ENCODE measurements at places on chromosomes 5 and 9.

DNA sequence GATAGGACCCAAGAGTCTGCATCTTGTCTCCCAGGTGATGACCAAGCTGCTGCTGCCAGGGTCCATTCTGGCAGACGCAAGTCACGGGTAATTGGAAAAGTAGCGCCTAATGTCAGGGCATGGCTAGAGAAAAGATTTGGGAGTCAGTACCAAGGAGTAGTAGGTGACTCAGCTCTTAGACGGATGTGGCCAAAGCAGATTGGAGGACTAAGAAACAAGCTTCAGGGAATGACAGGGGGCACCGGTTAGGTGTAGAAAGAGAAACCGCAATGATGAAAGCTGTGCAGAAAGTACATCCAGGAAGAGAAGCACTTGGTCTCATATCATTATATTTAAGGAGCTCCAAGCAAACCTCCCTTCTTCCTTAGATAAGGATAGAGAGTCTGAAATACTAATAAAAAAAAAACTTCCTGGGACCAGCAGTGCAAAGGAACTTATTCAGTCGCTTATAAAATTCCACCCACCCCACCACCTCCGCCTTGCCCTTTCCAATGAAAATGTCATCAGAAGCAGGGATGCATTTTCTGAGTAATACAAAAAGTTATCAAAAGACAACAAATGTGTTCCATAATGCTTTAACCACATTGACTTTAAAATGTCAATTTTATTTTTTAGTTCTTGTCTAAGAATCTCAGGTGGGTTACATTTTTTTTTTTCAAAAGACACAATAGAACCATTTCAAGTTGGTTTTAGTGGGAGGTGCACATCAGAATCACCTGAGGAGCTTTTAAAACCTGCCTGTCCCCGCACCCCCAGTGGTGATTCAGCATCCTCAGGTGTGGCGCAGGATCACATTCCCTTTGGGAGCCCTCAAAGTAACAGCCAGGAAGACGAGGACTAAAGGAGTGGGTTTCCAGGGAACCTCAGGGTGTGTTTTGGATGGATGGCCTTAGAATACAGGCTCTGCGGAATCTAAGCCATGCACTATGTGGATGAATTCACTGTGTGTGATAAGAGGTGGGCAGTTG, 31.2 kb downstream of the PTPN3 start:
- DNase-seq: no peak

GRCh38 chr5:53568871-53569270, 8.4 kb downstream of the NDUFS4 start:
- no peak for DNase-seq

- no peak for DNase-seq
Measured at GRCh38 chr5:14579731-14580397, 1.7 kb upstream of the OTULINL start.

DNA sequence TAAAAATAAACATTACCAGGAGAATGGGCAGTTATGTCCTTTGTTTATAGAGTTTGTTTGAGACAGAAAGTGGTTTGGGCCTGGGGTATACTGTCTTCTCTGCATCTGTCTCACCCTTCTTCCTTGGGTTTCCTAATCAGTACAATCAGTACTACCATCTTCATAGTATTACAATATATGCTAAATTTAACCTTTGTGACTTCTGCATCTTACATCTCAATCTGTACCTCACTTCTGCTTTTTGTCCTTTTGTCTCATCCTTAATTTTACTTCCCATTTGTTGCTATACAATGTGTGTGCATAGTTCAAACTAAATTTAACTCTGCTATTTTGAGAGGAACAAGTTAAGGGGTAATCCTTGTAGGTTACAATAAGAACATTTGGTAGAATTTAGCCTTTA, 19.6 kb downstream of the FBXO38 start:
- DNase-seq: no peak

DNA sequence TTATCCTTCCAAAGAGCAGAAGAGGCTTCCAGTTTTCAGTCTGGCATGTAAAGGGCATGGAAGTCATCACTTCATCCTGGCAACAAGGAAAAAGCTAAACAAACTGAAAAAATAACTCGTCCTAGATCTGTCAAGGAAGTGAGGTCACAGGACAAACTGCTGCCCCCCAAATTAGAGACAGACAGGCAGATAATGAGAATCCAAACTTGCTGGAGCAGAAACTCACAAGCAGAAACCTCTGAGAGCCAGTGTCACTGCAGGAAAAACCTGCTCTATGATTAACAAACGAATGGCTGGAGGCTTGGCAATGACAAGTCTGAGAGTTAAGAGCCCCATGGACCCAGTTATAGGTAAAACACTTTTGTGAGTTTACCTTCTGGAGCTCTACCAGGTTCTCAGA, 18.9 kb upstream of the MLANA start:
- no peak for DNase-seq

GRCh38 chr5:141412854-141413539, at the start of gene PCDHGA10:
Gene PCDHGA10 (plus strand): TSS chr5:141412987. CDS start chr5:141413176, 189 bp downstream.
- peak; percentile 41 for DNase-seq

- DNase-seq: no peak
Measured at GRCh38 chr5:157549283-157549629, 26.3 kb downstream of the ADAM19 start.

DNA sequence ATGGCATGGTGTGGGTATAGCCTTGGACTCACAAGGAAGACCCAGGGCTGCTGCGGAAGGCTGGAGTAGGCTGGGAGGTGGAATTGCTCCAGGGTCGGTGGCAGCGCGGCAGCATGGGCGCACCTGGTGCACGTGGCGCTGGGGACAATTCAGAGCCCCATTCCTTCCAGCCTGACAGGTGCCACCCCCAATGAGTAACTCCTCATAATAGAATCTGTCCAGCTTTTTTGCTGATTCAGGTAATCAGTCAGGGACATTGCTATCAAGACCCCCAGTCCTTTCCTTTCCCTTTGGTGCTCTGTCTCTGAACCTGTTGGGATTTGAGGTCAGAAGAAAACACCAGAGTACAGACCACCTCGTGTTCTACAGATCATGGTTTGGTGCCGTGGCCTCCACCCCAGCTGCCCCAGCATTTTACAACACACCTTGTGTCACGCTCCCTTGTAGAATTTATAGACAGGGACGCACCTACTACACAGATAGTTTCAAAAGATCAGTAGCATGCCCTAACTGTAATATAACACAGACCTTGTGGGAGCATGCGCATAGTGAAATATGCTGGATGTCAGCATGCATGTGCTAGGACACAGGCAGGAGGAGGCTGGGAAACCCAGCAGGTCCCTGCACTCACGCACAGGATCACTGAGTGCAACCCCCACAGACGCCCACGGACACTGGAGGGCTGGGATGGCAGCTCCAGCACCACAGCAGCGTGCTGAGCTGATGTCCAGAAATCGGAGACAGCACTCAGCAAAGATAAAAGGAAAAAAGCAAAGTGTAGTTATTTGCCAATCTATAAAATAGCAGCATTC, 47.9 kb upstream of the CTSL start:
- no peak for DNase-seq

Data from activated gamma-delta T cell treated with Interleukin-2 at 50 U/mL for 16 hours (primary cell).